ENCODE measurements at places on chromosomes 2 and 18. TPM values are rescaled to one million over a fixed set of nuclear protein-coding genes. Genes with fewer than 3 reads are reported as not detected.

DNA sequence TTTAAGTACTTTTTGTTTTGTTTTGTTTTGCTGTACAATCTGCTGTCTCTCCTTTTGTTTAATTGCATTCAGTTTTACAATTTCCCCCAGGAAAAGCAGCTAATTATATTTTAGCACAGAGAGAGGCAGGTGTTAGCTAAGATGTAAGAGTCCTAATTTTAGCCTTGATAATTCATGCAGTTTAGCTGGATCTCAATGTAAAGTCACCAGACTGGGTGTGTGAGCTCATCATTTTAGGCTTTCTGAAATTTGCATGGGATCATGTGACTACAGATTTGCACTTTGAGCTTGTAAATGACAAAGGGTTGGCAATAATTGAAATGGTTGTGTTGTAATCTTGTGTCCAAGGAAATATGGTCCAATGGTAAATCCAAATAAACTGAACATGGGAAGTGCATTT is 68.5 kb downstream of the ETAA1 start:
- no peak for DNase-seq

DNA sequence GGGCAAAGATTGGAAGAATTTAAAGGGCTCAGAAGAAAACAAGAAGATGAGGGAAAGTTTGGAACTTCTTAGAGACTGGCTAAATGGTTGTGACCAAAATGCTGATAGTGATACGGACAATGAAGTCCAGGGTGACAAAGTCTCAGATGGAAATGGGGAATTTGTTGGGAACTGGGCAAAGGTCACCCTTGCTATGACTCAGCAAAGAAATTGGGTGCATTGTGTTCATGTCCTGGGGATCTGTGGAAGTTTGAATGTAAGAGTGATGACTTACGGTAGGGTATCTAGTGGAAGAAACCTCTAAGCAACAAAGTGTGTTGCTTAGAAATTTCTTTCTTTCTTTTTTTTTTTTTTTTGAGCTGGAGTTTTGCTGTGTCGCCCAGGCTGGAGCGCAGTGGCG is 6.0 kb upstream of the IL1A start:
- DNase-seq: no peak

Gene ARHGAP28
- 0.66 TPM for total RNA-seq

- DNase-seq: no peak
Observed at GRCh38 chr2:95343429-95344214, 46.5 kb downstream of the KCNIP3 start.

GRCh38 chr2:227503433-227504406 is 31.8 kb downstream of the AGFG1 start:
- DNase-seq: no peak

DNA sequence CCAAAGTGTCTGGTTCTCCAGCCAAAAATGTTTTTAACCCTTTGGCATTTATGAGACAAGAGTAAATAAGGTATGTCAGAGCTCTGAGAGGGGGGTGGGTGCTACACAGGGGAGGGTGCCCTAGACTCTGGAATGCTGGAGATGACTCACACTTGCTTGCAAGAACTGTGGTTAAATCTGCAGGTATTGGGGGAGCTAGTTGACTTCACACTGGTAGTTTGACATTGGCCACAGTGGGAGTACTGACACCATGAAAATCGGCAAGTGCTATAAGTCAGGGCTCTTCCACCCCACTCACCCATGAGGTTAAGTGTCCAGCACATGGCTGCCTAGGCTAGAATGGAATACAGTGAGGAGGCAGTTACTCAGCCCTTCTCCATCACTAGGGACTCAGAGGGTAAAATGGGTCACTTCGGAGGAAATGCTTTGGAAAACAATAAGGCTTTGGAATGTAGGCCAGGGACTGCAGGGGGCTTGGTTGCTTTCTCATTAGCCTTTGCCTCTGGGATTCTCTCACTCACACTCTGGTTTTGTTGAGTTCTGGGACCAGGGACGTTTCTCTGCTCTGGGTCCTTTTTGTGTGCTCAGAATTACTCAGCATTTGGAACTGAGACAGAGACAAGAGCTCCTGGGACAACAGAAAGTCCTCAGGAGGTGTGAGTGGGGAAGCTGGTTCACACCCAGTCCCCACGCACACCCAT is 91.6 kb downstream of the ACKR3 start:
- peak; percentile 88 for DNase-seq

DNA sequence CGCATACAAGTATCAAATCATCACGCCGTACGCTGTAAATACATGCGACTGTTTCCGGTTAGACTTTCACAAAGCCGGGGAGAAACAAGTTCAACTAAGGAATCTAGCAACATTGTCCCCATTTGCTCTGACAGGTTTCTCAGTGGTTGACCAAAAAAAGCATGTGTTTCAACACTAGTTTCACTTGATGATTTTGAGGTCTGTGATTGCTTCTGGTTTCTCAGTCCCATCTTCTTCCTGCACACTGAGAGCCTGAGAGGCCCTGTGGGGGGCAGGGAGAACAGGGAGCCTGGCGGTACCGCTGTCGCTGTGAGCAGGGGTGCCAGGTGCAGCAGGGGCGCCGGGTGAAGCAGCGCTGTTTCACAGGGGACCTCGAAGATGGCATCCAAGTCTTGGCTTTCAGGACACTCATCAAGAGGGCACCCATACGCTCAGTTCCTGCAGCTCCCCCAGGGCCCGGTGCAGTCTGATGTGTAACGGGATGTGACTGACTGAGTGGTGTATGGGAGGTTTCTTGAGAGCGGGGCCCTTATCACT is 270.9 kb downstream of the TWIST2 start:
- DNase-seq: no peak

GRCh38 chr18:23570912-23571504 is 15.3 kb downstream of the NPC1 start:
- no peak for DNase-seq

Data from esophagus muscularis mucosa (tissue), 4 donors.